ENCODE measurements at places on chromosomes 4 and X.

DNA sequence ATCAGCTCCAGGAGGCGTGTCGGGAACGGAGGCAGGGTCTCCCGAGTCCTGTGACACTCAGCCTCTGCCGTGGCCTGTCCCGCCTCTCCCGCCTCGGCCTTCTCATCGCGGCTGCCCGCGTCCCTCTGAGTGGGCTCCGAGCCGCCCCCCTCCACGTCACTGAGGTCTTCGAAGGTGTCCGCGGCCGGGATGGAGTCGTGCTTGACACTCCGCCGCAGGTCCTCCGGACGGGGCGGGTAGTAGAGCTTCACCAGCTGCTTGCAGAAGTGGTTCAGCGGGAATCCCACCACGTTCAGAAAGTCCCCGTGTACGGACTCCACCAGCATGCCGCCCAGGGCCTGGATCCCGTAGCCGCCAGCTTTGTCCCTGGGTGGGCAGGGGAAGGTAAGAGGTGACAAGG is 25.0 kb downstream of the ASMTL start:
- no peak for DNase-seq

- no peak for DNase-seq
Measured at GRCh38 chr4:169340834-169341233, 70.1 kb upstream of the SH3RF1 start.

GRCh38 chrX:38336538-38337240 is 9.4 kb upstream of the RPGR start:
- DNase-seq = no peak

DNA sequence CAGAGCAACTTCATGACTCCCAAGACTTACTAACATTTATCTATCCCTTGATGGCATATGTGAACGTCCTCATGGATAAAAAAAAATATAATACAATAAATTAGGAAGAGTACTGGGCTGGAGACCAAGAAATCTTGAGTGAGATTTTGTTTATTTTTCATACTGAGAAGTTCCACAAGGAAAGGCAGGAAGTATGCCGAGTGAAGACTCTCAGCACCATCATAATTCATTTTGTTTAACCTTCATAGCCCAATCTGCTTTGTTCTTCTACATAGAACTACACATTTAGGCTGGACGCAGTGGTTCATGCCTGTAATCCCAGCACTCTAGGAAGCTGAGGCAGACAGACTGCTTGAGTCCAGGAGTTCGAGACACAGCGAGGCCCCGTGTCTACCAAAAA is 198.3 kb downstream of the NSUN7 start:
- DNase-seq = no peak

DNA sequence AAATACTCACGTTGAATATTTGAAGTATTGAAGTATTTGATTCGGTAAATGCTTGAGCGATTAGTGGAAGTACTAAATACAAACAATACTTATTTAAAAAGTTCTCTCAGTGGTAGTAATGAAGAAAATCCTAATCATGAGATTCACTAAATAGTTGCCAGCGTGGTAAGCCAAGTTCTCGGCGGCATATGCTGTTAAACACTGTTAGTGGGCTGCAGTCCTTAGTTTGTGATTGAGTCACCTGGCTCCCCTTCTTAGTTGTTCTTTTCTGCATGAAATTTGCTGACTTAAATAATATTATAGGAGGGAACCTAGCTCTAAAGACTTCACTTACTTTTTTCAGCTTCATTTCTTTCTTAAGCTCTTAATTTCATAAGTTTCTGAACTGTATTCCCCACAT is 51.4 kb downstream of the STIM2 start:
- DNase-seq = no peak

DNA sequence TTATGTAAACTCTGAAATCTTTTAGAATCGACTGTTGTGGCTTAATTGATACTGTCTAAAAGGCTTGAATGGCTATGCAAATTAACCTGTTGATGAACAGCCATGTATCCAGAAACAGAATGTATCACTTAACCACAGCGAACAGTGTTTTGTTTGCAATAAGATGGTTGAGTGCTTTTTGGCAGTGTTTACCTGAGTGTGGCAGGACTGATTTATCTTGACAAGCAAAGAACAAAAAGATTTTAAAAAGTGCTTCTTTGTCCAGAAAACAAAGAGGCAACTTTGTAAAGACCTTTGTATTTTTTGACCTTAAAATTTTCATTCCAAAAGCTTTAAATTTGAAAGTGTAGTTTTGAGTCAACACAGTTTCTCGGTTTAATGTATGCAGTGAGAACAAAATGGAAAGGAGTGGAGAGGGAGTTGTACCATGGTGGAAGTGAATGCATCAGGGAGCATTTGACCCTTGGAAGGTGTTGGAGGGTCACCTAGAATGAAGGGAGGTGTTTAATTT is 18.0 kb downstream of the ARHGAP10 start:
- DNase-seq = no peak

DNA sequence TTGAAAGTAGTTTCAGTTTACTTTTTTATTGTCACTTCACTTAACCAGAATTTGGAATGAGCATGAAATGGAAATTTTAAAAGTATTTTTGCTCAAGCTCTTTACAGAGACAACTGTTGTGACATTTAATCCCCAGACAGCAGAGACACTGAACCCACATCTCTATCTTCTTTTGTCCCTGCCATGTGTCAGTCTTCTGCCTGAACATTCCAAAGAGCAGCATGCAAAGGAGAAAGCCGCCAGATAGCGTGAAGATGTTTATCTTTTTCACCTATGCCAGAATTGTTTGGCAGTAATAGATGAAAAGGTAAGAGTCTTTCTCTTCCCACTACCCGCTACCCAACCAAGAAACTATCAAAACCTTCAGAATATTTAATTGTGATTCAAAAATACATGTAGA is 46.8 kb downstream of the NDNF start:
- no peak for DNase-seq

DNA sequence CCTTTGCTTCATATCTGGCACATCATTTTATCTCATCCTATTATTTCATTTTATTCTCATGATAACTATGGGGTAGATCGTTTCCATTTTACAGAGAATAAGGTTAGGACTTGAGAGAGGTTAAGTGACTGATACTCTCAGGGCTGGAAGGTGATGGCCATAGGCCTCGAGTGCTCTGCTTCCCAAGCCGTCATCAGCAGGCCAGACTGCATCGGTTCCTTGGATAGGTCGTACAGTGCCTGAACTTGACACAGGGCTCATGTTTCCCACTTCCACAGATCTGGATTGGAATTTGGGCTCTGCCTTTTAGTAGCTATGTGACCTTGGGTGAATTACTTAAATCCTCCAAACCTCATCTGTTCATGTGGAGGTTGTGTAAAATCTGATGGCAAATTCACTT is 81.4 kb downstream of the TMEM131L start:
- no peak for DNase-seq

- DNase-seq = peak; percentile 52
Measured at GRCh38 chr4:38062088-38062775, 102.0 kb downstream of the PTTG2 start.

DNA sequence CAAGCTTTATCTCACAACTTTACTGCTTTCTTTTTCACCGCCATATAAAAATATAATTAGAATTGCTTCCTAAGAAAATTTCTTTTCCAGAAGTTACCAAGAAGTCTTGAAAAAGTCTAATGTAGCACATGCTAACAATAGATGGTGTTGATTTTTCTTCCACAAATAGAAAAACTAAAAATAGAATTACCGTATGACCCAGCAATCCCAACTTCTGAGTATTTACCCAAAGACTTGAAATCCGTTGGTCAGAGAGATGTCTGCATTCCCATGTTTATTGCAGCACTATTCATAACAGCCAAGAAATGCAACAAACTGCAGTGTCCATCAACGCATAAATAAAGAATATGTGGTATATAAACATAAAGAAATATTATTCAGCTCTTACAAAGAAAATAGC is 17.8 kb upstream of the EDNRA start:
- no peak for DNase-seq

DNA sequence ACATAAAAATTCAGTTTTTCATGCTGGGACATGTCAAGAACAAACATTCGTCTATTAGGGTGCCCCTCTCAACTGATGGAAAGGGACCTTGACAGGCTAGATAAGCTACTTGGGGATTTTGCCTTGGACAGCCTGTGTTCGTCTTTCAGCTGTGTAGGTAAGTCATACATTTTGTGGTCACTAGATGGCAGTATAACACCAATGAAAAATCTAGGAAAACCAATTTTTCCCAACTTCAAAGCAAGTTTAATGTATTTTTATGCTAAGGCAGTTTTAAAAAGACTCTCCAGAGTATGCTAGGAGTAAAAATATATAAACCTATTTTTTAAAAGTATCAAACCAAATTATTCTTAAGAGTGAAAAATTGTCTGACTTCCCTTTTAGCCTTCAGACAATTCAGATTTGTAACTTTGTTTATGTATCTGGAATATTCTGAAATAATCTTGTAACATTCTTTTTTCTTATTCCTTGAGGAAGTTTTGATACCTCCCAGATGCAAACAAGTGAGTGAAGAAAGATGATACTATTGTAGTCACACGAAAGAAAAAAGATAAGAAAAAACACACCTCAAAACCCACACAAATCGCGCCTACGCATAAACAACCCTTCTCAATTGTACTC is 158.3 kb downstream of the CPE start:
- DNase-seq = peak; percentile 31

DNA sequence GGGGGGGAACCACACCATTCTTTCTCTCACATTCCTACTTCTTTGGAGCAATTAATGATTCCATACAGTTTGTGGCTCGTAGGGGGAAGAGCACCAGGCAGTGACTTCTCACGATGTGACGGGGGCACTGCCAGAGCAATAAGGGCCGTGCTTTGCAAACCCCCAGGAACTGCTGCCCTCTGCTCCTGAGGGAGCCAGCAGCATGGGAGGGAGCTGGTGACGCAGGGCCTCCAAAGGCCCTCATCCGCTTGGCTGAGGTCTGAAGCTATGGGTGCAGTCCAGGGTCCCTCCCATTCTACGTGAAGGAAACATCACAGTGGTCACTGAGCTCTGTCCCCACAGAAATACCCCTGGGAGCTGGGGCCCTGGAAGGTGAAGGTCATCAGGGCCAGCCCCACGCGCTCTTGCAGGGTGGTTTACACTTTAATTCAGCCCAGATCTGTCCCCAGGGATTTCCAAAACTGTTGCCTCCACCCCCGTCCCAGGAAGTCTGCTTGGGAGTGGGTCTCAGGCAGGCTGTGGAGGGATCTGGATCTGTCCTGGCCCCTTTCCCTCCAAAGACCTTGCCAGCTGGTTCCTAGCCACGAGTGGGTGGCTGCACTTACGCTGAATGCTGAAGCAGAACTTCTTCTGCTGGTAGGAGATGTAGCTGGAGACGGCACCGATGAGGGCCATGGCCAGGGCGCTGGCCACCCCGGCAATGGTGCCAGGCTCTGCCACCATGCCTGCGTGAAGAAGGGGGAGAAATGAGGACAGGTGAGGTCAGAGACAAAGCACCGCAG is 82.6 kb downstream of the MTMR1 start:
- no peak for DNase-seq

DNA sequence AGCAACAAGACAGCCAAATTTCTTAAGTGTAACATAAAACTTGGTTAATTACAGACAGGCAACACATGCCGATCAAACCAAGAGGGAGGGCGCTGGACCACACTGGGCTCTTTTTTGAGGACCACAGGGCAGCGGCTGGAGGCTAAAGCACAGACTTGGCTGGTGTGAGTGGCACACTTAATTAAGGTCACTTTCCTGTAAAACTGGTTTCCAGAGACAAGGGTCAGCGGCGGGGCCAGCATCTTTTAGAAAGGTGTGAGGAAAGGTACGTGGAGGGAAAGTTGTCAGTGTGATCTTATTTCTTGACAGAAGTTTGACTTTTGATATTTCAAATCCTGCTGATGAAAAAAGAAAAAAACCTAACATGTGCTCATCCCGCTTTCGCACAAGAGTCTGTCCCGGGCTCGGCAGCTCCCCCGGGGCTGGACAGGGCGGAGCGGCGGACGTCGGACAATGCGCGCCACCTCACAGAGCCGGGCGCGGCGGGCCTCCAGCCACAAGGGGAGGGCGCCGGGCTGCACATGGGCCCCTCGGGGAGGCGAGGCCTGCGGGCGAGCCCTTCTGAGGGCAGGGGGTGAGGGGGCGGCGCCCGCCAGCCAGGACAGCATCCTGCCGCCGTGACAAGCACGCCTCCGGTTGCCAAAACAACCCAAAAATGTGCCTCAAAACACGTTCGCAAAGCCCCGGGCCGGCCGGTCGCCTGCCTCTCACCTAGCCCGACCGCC is 660 bp upstream of the HSPA4L start:
- peak; percentile 19 for DNase-seq

DNA sequence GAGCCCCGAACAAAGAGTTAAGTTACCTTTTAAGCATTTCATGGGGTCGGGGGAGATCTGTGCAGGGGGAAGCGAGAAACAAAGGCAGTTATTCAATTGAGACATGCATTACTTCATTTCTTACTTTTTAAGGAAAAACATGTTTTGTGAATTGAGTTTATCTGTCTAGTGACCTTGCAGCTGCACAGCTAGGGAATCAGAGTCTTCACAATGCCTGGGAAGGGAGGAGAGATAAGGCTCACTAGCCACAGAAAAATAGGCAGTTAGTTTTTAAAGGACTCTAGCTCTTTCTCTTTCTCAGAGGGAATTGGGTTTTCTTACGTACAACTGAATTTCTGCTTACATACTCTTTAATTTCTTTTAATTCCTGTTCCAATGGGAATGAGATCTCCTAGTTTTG is 26.2 kb upstream of the ZBTB33 start:
- DNase-seq = no peak

GRCh38 chr4:2619459-2619858 is 83.0 kb downstream of the FAM193A start:
- no peak for DNase-seq

Measured in HFFc6 (cell line).